Gastrocnemius medialis (tissue), 4 donors: ENCODE measurements at places on chromosomes 5 and 9. TPM values are rescaled to one million over a fixed set of nuclear protein-coding genes. Genes with fewer than 3 reads are reported as not detected.

Gene PITX1
- 9.2 TPM for total RNA-seq

Gene ZDHHC11B
- total RNA-seq: 1.0 TPM

- DNase-seq: no peak
These were observed 7.6 kb downstream of the TMEM174 start for GRCh38 chr5:73180566-73180965.

DNA sequence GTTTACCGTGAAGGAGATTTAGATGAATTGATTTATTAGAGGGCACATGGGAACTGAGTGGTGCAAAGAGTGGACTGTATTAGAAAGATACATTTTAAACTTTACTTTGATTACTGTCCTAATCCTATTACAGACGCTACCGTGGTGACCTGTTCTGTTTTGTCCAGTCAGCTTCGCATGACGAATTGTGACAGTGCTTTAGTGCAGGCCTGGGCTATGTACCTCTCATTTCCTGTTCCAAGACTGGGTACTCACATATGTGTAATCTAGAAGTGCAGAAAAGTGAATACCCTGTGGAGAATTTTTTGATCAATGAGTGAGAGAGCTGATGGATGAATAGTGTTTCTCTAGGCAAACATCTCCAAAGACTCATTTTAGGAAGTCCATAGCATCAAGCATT, 385.9 kb downstream of the ANXA1 start:
- no peak for DNase-seq

DNA sequence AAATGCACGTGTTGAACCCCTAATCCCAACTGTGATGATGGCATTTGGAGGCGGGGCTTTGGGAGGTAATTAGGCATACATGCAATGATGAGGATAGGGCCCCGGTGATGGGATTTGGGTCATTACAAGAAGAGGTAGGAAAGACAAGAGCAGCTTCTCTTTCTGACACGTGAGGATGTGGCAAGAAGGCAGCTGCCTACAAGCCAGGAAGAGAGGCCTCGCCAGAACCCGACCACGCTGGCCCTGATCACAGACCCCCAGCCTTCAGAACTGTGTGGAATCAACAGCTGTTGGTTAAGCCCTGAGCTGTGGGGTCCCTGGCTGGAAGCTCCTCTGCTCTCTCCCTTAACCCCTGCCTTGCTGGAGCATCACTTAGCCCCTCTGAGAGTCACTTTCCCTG, 57.5 kb downstream of the COL23A1 start:
- DNase-seq: no peak

GRCh38 chr5:79754865-79755555, 65.4 kb downstream of the CMYA5 start:
- no peak for DNase-seq
